ENCODE measurements at places on chromosomes 2 and 18.
A peak's percentile ranks its signal among the peaks of the same experiment; 100 is the strongest.

DNA sequence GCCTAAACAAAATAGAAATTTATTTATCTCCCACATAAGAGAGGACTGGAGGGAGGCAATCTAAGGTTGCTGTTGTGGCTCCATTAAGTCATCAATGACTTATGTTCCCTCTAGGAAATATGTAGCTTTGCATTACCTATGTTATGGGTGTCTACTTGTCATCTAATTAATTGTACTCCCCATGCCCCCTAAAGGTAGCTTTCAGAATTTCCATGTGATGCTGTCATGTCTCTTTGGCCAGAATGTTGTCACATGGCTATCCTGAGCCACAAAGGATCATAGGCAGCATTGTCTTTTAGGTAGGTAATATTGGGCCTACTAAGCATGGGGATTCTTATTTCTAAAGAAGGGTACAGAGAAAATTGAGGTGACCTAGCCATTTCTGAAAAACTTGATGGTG lies 935.6 kb upstream of the FANCL start:
- DNase-seq: no peak

GRCh38 chr2:148926291-148926961 lies 51.4 kb downstream of the KIF5C start:
- DNase-seq: peak; percentile 62

DNA sequence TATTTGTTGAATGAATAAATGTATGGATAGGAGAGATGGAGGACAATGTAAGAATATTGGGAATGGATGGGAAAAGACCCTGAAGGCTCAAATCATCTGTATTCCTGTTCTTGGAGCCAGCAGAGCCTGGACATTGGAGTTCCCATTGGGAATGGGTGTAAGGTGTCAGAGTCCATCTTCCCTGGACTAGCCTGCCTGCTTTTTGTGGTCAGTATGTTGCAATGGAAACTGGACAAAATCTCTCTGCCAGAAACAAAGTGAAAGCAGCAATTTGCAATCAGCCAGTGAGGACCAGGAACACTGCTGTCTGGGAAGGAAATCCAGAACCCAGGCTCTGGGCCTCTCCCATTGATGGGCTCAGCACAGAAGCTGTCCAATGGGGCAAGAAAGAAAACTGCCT lies 83.5 kb upstream of the SKOR2 start:
- DNase-seq: no peak

DNA sequence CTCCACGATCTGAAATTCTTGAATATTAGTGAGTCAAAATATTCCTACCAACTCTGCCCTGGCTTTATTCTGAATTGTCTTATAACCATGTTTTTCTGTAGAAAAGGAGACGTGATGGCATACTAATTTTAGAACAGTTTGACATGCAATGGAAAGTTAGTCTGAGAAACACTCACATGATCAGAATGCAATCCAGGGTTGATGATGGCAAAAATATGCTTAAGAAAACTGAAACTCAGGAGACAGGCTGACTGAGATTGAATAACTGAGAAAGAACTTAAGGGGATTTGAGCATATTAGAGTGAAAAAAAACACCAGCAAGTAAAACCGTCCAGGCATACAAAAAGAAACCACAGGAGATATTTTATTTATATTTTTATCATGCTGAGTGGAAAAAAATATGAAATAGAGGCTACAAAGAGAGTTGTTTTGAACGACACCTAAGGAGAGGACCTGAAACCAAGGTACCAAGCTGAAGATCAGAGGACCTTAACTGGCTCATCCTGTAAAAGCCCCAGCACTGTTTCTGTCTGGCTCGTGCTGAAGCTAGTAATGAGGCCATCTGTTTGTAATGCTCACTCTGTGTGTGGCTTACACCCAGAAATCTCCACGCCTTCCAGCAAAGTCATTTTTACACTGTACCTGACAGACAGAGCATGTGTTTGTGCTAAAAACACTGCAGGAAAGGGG lies 437.2 kb upstream of the PKDCC start:
- DNase-seq: peak; percentile 73

DNA sequence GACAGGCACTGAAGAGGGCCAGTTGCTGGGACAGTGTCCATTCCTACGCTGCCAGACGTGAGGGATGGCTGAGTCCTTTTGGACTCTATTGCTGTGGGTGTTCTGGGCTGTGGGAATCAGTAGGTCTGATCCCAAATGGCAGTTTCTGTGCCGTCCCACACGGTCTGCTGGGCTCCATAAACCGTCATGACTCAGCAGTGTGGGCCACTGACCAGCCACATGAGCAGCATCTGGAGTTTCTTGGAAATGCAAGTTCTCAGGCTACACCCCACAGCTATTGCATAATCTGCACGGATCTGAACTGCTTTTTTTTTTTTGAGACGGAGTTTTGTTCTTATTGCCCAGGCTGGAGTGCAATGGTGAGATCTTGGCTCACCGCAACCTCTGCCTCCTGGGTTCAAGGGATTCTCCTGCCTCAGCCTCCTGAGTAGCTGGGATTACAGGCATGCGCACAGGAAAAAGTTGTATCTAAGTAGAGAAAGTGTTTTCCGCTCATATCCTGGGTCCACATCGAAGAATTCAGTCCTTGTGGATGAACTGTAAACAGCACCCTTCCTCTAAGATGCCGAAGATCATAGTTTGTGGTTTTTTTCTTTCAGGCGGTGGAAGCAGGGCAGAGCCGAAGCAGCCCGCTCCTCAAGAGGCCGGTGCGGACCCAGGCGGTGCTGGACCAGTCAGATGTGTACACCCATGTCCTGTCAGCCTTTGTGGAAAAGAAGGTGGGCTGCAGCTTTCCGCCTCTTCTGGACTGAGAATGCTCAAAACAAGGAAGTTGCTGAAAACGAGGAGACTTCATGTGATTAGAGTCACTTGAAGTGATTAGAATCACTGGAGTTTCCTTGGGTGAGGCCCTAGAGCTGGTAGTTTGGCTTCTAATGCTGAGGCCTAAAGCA lies 25.5 kb downstream of the RMC1 start:
- no peak for DNase-seq
